ENCODE measurements at places on chromosomes 16 and 17. TPM values are rescaled to one million over a fixed set of nuclear protein-coding genes. Genes with fewer than 3 reads are reported as not detected.

DNA sequence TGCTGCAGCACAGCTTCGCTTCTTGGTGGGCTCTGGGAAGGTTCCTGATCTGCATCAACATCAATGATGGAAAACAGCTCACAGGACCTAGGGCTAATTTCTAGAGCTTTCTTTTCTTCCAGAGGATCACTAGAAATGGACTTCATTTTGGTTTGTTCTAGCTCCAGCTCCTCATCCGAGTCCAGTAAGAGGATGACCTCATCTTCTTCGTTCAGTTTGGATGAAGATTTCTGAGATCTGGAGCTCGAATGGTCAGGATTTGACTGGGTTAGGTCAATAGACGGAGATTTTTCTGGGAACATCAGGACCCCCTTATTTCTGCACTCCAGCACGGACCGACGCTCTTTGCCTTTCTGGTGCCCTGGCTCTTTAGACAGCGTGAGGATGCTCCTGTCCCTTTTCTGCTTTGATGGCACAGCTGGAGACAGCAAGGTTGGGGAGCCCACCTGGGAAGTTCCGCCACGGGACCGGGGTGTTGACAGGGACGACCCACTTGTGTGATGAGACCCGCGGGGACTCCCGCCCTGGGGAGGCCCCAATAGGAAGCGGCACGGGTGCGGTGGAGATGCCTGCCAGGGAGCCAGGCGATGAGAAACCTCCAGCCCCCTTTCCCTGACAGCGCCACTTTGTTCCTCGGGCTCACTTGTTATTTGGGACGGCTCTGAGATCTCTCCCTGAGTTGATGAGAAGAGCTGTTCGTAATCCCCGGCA, 12.9 kb upstream of the NLRC3 start:
- no peak overlapping the region for H3K4me3 ChIP-seq
- no peak for DNase-seq
- H3K27ac ChIP-seq = no peak overlapping the region
- H3K4me1 ChIP-seq = peaks cover 5% of the 10 kb centered on the region

- peak overlapping the region; percentile 35 for H3K27ac ChIP-seq
- H3K4me3 ChIP-seq = peak overlapping the region; percentile 61
- peaks cover 32% of the 10 kb centered on the region for H3K4me1 ChIP-seq
- H3K27me3 ChIP-seq = peaks cover 5% of the 10 kb centered on the region
Observed at GRCh38 chr16:79589601-79590102, 10.9 kb downstream of the MAF start.

DNA sequence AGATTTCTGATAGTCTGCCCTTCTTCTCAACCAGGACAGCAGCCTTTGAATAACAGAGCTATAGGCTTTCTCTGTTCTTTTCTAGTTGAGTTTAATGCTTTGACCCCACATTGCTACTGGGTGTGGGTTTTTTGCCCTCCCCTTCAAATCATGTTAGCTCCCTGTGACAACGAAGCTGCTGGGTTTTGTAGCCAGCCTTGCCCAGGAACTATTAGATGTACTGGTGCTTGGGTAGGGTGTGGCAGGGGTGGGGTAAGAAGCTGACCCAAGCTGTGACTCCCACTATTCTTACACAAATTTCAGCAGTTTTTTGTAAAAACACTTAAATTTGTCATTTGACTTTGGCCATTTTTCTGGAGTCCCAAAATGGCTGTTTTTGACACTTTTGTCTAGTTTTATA, 69.7 kb downstream of the NLK start:
- no peaks in the 10 kb centered on the region for H3K27me3 ChIP-seq
- peaks cover 8% of the 10 kb centered on the region for H3K4me1 ChIP-seq
- no peak overlapping the region for H3K27ac ChIP-seq
- DNase-seq = no peak
- no peak overlapping the region for H3K4me3 ChIP-seq

DNA sequence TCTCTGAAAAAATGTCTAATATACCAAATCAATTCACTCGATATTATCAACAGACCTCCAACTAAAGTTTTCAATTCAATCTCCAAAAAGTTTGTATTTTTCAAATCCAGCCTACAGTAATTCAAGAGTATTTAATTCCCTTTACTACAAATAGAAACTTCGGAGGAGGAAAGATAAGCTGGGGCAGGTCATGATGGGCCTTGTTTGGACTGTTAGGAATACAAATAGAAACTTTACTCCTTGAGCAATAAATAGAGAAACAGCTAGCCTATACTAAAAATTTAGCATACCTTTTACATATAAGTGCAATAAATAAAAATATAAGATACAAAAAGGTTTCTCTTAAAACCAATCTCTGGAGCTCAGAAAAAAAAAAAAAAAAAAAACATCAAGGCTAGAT, 98.2 kb downstream of the NCOR1 start:
- H3K36me3 ChIP-seq = peaks cover 65% of the 10 kb centered on the region
- H3K27me3 ChIP-seq = no peaks in the 10 kb centered on the region
- no peak for DNase-seq
- no peaks in the 10 kb centered on the region for H3K4me1 ChIP-seq

- H3K4me1 ChIP-seq = no peaks in the 10 kb centered on the region
- no peak overlapping the region for H3K27ac ChIP-seq
- H3K4me3 ChIP-seq = no peak overlapping the region
- no peak for DNase-seq
- no peaks in the 10 kb centered on the region for H3K36me3 ChIP-seq
- peaks cover 1% of the 10 kb centered on the region for H3K27me3 ChIP-seq
Observed at GRCh38 chr16:81275795-81276194, 37.3 kb downstream of the BCO1 start.

DNA sequence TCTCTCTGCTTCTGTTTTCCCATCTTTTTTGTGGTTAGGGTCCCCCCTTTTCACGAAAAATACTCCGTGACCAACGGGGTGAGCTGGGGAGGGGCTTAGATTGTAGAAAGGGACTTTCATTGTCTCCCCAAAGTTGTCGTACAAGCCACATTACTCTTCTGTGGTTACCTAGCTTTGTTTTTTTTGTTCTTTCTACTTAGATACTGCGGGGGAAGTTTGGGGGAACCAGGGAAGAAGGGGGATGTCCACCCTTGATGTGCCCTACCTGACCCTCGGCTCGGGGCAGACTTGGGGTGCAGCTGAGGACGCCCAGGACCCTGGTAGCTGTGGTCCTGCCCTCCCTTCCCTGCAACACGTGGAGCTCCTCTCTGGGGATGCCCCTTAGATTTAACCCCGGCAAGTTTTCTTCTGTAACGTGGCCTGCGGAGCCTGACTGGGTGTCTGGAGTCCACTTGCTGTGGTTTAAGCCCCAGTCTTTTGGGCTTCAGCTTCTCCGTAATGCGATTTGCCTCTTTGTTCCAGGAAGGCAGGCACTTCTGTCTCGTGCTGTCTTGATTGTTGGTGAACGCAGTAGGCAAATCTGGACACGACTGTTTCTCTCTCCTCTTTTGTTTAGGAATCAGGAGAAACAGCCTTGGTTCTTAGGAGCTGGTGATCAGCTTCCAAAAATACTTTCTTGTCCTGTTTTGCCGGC, 892 bp downstream of the ABCC1 start:
- peaks cover 55% of the 10 kb centered on the region for H3K4me1 ChIP-seq
- H3K27ac ChIP-seq = peak overlapping the region; percentile 96
- H3K36me3 ChIP-seq = peaks cover 12% of the 10 kb centered on the region
- H3K4me3 ChIP-seq = peak overlapping the region; percentile 99
- peak; percentile 62 for DNase-seq
- H3K27me3 ChIP-seq = no peaks in the 10 kb centered on the region

- H3K27me3 ChIP-seq = peaks cover 3% of the 10 kb centered on the region
- H3K27ac ChIP-seq = no peak overlapping the region
- no peak overlapping the region for H3K4me3 ChIP-seq
- no peak for DNase-seq
Observed at GRCh38 chr16:1197237-1197866, 27.7 kb downstream of the TPSG1 start.

DNA sequence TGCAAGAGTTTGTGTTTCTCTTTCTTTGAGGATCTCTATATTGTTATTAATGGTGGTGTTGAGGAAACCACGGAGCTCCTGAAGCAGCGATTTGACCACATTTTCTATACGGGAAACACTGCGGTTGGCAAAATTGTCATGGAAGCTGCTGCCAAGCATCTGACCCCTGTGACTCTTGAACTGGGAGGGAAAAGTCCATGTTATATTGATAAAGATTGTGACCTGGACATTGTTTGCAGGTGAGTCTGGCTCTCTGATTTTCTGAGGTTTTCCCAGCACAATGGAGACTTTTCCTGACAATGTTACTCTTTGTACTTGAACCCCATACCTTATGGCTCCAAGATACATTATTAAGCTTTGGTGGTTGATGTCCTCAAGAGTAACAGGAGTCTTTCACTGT, 7.8 kb downstream of the ALDH3A2 start:
- no peak for DNase-seq
- H3K4me1 ChIP-seq = peaks cover 2% of the 10 kb centered on the region
- H3K27me3 ChIP-seq = no peaks in the 10 kb centered on the region
- H3K27ac ChIP-seq = no peak overlapping the region

- H3K27me3 ChIP-seq = peaks cover 3% of the 10 kb centered on the region
- H3K36me3 ChIP-seq = no peaks in the 10 kb centered on the region
- no peak overlapping the region for H3K27ac ChIP-seq
- no peak overlapping the region for H3K4me3 ChIP-seq
Observed at GRCh38 chr16:81863630-81864352, 84.7 kb downstream of the PLCG2 start.

DNA sequence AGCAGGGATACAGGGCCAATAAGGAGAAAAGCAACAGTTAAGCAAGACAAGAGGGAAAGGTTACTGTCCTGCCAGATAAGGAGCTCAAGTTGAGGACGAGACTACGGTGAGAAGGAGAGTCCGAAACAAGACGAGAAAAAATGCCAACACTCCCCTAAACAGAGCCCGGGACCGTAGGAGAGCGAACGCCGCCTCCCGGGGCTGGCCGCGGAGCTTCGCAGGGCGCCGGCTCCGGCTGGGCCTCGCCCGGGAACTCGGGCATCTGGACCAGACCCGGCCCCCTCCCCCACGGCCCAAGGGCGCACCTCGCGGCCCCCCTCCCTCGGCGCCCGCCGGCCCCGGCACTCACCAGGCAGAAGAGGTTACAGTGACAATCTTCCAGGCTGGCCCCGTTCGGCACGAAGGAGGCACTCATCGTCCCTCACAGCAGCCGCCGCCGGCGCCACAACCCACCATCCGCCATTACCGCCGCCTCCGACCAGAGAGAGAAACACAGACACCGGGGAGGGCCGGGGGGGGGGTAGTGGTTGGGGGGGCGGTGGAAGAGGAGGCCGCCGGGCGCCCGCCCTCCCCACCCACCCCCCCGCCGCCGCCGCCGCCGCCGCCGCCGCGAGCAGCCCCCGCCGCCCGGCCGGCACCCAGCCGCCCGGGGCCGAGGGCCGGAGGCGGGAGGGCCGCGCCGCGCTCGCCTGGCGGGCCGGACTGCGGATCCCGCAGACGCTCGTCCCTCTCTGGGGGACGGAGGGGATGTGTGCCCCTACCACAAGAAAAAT, at the start of gene MED13:
Gene MED13 (minus strand): TSS at position 488 of the 773 bp plus-strand sequence. CDS start 73 bp downstream, at position 415.
- H3K4me3 ChIP-seq = peak within 1 kb of the TSS; percentile 94
- H3K4me1 ChIP-seq = peaks cover 38% of the 10 kb centered on the region
- H3K27me3 ChIP-seq = no peaks in the 10 kb centered on the region

DNA sequence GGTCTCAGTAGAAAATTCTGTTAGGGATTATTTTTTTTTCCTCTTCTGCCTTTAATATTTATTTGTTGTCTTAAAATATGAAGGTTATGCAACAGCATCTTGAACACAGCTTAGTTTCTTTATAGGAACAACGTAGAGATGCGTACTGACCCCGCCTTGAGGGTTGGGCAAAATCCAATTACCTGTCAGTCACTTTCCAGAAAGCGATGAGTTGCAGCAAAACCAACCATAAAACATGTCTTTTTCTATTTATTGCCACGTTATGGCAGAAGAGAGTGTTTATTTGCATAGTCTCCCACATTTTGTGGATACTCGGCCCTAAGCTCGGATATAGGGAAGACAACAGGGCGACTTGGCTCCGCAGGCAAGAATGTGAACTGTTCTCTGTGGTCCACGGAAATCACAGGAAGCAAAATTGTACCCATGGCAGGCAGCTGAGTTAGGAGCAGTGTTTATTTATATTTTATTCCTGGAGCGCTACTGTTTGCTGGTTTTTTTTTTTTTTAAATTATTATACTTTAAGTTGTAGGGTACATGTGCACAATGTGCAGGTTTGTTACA, 44.3 kb upstream of the CACNG5 start:
- no peak for DNase-seq
- no peaks in the 10 kb centered on the region for H3K4me1 ChIP-seq
- H3K27me3 ChIP-seq = no peaks in the 10 kb centered on the region
- peaks cover 55% of the 10 kb centered on the region for H3K36me3 ChIP-seq
- no peak overlapping the region for H3K4me3 ChIP-seq

- H3K4me1 ChIP-seq = no peaks in the 10 kb centered on the region
- H3K27ac ChIP-seq = no peak overlapping the region
- H3K4me3 ChIP-seq = no peak overlapping the region
- H3K27me3 ChIP-seq = no peaks in the 10 kb centered on the region
- peaks cover 2% of the 10 kb centered on the region for H3K36me3 ChIP-seq
- no peak for DNase-seq
Observed at GRCh38 chr17:81194941-81195901, 27.5 kb downstream of the CEP131 start.

DNA sequence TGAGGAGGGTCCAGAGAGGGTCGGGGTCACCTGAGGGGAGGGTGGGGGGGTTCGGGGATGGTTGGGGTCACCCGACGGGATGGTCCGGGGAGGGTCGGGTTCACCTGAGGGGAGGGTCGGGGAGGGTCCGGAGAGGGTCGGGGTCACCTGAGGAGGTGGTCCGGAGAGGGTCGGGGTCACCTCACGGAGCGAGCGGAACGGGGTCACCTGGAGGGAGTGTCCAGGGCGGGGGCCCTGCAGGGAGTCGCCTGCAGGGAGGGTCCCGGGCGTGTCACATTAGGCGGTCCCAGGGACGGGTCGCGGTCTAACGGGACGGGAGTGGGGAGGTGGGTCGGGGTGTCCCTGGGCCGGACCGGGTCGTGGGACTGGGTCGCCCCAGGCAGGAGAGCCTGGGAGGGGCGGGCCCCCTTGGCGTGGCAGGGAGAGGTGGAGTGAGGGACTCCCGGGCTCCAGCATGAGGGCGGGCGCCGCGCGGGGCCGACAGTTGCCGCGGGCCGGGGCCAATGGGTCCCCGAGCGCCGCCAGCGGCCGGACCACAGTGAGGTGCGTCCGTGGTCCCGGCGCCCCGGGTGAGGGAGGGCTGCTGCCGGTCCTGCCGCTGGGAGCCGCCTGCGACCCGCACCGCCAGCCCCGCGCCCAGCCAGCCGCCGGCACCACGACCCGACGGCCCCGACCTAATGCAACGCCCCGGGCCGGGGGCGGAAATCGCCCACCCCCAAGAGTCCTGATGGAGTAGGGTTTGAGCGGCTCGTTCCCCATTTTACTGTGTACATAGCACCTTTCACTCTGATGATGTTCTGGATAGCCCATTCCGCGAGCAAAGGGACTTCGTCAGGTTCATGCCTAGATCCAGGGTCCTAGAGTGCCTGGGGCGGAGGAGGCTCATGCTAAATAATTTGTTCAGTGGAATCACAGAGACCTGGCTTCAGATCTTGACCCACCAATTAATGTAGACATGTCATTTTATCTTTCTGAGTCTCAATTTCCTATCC, 1.2 kb upstream of the ABCA3 start:
- H3K4me3 ChIP-seq = no peak overlapping the region
- no peak overlapping the region for H3K27ac ChIP-seq
- H3K36me3 ChIP-seq = peaks cover 2% of the 10 kb centered on the region
- H3K4me1 ChIP-seq = peaks cover 22% of the 10 kb centered on the region
- DNase-seq = no peak

The HIC1 gene
- 13.1 TPM for total RNA-seq

The ABCC3 gene
- total RNA-seq = not detected

The IGF2BP1 gene
- 0.29 TPM for total RNA-seq

The PPY gene
- total RNA-seq = not detected

The KIFC3 gene
- 1.3 TPM for total RNA-seq

The KRTAP4-5 gene
- not detected for total RNA-seq

The TP53TG3D gene
- total RNA-seq = not detected

Data from activated CD4-positive, alpha-beta memory T cell treated with anti-CD3 and anti-CD28 coated beads for 36 hours (primary cell).